ENCODE measurements at places on chromosomes 2 and 18.

- no peak for DNase-seq
These were observed 199.1 kb upstream of the SLC14A2 start for GRCh38 chr18:45416168-45416567.

GRCh38 chr2:28956415-28956826, 24.7 kb upstream of the TOGARAM2 start:
- DNase-seq: no peak

DNA sequence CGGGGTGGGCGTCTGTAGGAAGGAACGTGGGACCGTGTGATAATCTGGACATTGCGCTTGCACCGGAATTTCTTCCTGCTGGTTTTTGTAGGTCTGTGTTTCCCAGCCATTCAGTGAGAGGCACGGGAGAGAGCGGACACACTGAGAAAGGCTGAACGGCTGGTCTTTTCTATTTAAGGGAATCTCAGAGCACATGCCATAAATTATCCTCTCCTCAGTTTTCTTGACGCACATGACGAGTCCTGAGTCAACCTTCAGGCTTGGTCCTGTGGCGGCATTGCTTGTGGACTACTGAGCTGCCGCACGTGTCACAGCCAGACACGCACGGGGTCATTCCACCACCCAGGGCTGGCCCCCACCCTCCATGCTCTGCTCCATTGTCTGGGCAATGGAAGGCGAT, 519.3 kb upstream of the ID2 start:
- DNase-seq: no peak

DNA sequence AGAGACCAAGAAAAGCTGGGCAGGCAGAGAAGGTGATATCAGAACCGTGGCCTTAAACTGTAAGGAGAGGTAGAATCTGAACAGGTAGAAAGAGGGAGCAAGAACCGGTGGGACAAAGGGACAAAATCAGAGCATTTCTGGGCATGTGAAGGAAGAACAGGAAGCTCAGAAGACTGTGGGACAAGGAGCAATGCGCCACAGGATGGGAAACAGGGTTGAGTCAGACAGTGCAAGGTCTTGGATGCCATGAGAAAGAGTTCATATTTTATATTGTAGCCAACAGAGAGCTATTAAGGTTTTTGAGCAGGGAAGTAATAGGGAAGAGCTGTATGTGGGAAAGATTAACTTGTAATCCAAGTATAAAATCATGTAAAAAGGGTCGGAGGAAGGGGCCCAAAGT, 106.4 kb upstream of the UGP2 start:
- no peak for DNase-seq

- DNase-seq: no peak
These were observed 158.9 kb downstream of the LRRTM4 start for GRCh38 chr2:77363277-77363676.

GRCh38 chr2:71730785-71731383, 277.5 kb downstream of the DYSF start:
- no peak for DNase-seq

GRCh38 chr2:20229322-20230113, 4.6 kb upstream of the SDC1 start:
- DNase-seq: no peak

- DNase-seq: no peak
These were observed 3.1 kb downstream of the ARHGAP15 start for GRCh38 chr2:143132355-143132754.

DNA sequence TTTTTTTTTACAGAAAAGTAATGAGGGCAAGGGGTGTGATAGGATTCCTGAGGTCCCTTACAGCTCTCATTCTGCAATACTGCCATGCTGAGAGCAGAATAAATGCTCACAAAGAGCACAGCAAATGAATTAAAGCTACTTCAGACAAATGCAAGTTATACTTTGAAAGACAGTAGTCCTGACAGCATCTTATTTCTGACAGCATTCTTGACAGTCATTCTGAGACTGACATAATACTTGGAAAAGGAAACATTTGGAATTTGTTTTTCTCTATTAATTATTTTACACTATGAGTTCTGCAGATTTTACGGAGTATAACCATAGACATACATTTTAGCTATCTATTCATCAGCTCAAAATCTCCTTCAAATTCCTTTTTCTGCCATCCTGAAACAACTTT, 935.2 kb upstream of the FAM98A start:
- no peak for DNase-seq

- DNase-seq: no peak
These were observed 55.1 kb downstream of the ACAA2 start for GRCh38 chr18:49758263-49758610.

- no peak for DNase-seq
These were observed 307.0 kb upstream of the CELF4 start for GRCh38 chr18:37872562-37872961.

DNA sequence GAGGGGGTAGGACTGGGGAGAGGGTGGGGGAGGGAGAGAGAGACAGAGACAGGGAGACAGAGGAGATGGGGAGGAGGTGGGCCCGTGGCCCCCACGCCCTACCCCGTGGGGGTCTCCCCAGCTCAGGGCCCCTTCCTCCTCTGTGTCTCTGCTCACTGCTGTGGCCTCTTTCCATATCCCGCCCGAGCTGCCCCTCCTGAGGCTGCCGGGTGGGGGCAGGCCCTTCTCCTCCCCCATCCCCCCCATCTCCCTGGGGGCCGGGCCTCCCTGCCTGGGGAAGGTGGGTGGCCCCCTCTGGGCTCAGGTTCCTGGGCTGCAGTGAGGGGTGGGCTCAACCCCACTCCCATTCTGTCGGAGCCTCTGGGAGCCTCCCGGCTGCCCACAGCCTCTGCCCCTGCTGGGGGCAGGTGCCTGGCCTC, 332 bp upstream of the PDCD1 start:
- no peak for DNase-seq

GRCh38 chr2:239389414-239390329, 11.1 kb downstream of the HDAC4 start:
- no peak for DNase-seq

GRCh38 chr2:102114290-102114721, 28.2 kb upstream of the IL1R1 start:
- no peak for DNase-seq

DNA sequence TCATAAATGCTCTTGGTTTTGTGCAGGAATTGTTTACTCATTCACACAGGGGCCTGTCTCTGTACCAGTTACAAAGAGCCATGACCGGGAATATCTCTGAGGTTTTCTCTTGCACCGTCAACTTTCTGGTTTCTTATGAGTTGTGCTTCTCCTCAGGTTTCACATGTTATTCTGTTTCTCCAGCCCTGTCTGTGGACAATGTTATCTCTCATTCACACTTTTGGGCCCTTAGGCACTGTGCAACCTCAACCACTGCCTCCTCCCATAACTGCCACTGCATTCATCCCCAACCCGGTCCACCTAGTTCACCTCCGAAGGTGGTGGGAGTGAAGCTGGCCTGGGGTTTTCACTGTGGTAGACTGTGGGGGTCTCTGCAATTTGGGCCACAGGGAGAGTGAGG, 22.5 kb upstream of the NEDD4L start:
- DNase-seq: no peak

DNA sequence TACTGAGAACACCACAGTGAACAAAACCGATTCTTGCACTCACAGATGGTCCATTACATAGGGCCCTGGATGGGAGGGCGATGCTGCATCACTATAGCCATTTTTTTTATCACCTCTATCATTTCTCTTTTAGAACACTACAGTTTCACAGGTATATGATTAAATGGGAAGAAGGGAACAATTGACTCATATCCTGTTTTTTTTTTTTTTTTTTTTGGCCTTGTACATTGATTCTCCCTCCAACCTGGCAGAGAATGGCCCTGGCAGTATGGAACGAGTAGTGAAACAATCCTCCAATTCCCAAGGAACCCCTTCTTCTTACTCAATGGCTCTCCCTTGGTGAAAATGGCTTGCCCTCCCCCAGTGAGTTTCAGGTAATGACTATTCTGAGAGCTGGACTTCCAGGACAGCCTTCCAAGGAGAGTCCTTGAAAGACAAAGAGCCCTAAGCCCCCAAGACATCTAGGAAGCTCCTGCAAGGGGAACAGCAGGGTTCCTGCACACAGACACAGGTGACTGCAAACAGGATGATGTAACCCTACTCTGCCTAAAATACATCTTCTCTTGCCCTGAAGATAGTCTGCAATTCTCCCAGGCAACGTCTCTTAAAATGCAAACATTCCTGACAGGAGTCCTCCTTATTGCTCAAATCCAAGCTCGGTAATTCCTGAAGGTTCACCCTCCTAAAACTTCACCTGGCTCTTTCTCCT, 405.4 kb downstream of the SETBP1 start:
- no peak for DNase-seq

DNA sequence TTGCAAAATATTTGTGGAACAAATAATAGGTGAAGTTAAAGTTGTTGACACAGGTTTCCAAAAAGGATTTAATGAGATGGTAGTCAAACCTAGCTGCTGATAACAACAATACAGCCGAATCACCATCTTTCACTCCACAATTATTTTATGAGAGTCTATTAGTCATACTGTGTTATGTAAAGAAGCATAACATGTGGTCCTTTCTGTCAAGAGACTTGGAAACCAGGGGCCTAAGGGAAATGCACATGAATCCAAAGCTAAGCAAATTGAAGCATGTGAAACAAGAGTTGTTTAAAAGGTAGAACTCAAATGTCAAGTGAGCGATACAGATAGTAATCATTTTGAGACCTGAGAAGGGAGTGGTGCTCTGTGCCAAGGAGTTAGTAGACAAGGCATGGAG, 16.0 kb downstream of the CD28 start:
- no peak for DNase-seq

GRCh38 chr18:61201511-61201910, 131.7 kb upstream of the CDH20 start:
- DNase-seq: no peak

DNA sequence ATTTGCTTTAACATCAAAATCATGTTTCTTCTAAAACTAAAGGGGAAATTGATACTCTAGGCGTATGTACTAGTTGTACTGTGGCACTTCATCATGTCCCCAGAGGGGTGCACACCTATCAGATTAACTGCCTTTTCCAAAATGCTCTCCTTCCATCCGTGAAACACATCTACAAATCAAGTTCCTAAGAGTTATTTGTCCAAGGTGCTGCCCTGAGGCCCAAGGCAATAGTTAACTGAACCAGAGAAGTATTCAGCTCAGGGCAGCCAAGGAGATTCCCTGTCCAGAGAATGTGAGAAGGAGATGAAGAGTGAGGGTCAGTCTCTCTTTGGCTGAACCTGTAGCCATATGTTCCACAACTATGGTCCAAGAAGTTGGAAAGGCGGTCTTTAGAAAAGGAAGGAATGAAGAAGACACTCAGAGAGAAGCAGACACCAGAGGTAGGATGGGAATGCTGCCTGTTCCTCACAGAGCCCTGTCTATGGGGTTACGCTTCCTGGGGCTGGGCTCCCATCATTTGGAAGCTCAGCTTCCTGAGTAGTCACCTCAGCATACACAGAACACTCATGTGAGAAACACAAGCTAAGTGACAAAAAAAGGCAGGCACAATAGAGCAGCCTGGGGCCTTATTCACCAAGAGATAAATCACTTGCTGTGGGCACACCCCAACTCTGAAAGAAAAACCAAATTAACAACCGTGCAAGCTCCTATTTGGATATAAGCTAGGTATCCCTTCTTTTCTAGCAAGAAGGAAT, 55.6 kb downstream of the ANKRD44 start:
- no peak for DNase-seq

GRCh38 chr2:119490653-119491195, 33.6 kb downstream of the SCTR start:
- DNase-seq: no peak

GRCh38 chr2:99442837-99443236, 47.0 kb downstream of the REV1 start:
- DNase-seq: no peak

DNA sequence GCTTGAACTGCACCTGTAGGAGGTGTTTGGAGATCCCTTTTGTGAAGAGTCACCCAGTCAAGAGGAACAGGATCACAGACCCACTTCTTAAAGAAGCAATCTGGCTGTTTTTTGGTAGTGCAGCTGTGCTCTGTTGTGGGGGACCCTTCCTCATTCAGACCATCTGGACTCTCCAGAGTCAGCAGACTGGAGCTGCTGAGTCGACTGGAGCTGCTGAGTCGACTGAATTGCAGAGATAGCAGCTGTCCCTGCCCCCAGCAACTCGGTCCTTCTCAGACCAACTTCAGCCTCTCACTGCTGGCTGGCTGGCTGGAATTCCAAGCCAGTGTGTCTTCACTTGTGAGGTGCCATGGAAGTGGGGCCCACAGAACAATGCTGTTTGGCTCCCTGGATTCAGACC, 56.8 kb downstream of the GTF3C3 start:
- DNase-seq: no peak

GRCh38 chr2:127356531-127356930, 31.2 kb downstream of the MAP3K2 start:
- no peak for DNase-seq

GRCh38 chr2:72147303-72147971, at the start of gene CYP26B1:
Gene CYP26B1, minus strand, starts transcription at chr2:72147862. Its CDS starts 28 bp downstream, at chr2:72147834.
- peak; percentile 27 for DNase-seq

GRCh38 chr18:30687501-30687900, 355.0 kb downstream of the DSC3 start:
- DNase-seq: no peak

GRCh38 chr2:239349453-239350135, 51.2 kb downstream of the HDAC4 start:
- no peak for DNase-seq

DNA sequence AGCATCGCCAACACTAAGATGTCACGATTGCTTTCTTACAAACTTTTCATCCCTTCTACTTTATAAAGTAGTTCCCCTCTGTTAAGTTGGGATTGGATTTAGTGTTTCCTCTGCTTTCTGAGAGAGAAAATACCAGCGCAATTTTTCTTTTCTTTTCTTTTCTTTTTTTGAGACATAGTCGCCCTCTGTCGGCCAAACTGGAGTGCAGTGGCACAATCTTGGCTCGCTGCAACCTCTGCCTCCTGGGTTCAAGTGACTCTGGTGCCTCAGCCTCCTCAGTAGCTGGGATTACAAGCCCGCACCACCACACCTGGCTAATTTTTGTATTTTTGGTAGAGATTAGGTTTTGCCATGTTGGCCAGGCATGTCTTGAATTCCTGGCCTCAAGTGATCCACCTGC, 9.0 kb downstream of the RELCH start:
- DNase-seq: no peak

DNA sequence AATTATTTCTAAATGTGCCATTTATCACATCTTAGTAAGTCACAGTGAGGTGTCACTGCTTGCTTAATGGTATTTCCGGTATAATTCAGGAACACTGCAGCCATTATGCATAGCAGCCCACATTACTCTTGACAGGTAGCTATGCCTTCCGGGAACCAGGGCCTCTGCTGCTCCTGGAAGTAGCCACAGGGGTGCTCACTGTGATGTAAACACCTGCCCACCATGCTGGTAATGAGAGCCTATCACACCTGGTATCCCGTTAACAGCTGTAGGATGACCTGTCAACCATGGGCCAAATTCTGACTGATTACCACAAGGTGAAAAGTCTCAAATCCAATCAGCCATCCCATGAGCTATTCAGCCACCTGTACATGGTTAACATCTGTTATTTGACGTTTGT, 647.0 kb upstream of the NXPH2 start:
- DNase-seq: no peak

- no peak for DNase-seq
These were observed 90.1 kb downstream of the KLHL29 start for GRCh38 chr2:23475036-23475435.

GRCh38 chr2:146764301-146764700, 1080.5 kb upstream of the ACVR2A start:
- no peak for DNase-seq

Data from activated CD4-positive, CD25-positive, alpha-beta regulatory T cell treated with anti-CD3 and anti-CD28 coated beads, Interleukin-2, amount 50 U/mL, for 72 hours (primary cell).